ENCODE measurements at places on chromosomes 7 and 10.

DNA sequence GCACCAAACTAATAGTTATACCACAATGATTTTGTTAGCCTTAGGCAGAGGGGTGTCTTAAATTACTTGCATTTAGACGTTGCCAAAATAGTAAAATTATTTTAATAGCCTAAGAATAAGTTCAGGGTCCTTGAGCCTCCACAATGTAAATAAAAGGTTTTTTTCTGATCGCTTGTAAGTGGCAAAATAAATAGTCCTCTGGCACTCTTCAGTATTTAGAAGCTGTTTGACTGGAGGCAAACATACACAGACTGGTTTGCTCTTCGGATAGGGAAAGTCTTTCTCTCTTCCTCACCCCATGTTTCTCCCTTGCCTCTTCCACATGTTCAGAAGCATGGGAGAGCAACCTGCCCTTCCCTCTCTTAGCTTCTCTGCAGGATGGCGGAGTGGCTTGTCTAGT is 49.5 kb upstream of the FAM180A start:
- no peak for DNase-seq

DNA sequence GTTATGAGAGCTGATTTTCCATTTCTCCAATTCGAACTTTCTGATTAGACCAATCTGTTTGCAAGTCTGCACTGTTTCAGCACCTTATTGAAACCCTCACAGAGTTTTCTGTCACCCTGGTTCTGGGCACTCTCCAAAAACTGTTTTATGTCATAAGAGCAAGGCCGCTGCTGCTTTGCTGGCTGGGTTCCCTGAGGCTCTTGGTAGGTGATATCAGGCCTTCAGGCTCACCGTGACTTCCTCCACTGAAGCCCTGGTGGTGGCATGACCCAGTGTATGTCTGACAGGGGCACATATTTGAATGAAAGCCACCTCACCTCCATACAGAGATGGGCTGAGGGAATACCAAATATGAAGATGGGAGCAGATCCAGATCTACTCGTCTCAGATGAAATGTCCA is 8.3 kb downstream of the RABGEF1 start:
- DNase-seq = no peak

- DNase-seq = no peak
These were observed 336.7 kb downstream of the C7orf25 start for GRCh38 chr7:42575171-42575570.

DNA sequence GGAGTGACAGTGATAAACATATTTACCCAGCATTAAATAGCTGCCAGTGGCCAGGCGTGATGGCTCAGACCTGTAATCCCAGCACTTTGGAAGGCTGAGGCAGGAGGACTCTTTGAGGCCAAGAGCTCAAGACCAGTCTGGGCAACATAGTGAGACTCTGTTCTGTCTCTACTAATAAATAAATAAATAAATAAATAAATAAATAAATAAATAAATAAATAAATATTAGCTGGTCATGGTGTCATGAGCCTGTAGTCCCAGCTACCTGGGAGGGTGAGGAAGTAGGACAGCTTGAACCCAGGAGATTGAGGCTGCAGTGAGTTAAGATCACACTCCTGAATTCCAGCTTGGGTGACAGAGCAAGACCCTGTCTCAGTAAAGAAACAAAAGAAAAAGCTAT is 384.0 kb upstream of the ADARB2 start:
- no peak for DNase-seq

DNA sequence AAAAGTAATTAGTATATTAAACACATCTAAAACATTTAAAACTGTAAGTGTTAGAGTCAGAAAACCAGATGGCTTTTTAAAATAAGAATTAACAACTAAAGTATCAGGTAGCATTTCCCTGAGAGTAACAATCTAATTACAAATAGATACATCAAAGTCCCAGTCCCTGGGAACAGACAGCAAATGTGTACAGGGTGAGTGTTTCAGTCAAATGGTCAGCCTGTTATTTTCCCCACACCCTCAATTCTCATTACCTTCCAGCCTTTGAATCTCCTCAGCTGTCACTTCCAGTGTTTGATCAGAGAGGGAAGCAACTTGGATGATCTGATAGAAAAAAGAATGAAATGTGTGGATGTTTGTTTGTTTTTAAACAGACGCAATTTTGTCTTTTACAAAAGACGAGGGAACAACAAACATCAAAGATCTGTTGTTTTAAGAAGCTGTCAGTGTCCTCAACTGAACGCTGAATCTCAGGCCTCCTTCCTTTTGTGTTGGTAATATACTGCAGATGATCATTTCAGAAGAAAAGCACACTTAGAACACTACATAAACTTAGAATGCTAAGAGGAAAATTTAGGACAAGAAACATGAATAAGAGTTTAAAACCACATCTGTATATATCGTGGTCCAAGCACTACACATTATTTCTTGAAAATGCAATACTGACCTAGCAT is 29.8 kb downstream of the CEP41 start:
- DNase-seq = no peak

GRCh38 chr10:97763411-97763810 is 8.4 kb downstream of the SFRP5 start:
- DNase-seq = no peak

DNA sequence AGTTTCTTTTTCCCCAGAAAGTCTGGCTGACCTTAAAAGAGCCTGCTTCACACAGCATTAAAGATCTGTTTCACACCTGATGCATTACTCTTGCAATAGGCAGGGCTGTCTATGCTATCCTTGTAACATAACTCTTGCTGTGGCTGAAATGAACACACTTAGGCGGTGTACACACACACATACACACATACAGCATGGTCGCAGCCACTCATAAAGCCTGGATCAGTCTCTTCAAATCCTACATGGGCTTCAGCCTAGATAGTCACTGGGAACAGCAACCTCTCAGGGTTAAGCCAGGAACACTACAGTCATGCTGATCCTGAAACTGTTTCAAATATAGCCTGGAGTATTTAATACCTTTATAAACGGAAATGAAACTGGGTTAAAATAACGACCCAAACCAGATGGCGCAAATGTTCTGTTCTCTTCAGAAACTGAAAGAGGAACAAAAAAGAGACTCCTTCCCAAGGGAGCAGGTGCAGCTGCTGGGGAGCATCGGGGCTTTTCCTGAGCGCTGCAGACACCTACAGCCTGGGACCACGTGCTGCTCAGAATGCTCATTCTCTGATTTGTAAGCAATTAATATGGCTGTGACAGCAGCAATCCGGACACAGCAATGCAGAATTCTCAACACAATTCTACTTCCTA is 61.0 kb upstream of the SFMBT2 start:
- DNase-seq = no peak
